ENCODE measurements at places on chromosomes 2 and 18.

DNA sequence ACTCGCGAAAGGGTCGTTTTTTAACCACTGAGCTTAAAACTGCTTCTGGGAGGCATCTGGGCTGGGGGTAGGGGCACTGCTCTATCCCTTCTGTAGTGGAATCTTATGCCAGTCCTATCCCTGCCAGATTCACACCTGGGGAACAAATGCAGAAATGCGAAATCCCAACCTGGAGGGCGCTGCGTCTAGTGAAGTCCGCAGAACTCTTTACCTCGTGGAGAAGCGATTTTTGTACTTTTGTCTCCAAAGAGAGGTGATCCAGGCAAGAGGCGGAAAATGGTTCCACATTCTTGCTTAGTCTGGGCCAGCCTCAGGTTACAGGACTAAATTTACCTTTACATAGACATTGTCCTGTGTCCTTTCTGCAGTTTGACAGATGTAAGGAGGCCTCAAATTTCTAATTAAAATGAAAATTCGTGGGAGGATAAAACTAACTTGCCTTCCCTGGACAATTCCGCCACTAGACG, 10.4 kb downstream of the TBR1 start:
- H3K27ac ChIP-seq = no peak overlapping the region
- no peak overlapping the region for H3K4me3 ChIP-seq
- peaks cover 98% of the 10 kb centered on the region for H3K27me3 ChIP-seq

DNA sequence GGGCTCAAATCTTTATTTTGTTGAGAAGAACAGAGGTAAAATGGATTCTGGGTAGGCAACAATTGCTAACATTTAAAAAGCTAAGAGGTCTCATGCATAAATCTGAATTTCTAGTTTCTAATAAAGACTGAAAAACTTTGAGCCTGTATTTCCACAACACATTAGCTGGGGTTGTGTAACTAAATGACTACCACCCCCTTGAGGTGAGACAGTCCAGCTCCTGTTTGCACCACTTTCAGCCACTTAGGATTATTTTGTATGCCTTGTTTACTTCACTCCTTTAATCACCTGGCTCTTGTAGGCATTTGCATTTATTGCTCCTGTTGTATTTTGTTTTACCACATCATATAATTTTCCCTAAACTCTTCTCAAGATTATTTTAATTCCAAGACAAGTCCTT, 376.6 kb downstream of the PTH2R start:
- no peaks in the 10 kb centered on the region for H3K36me3 ChIP-seq
- DNase-seq = no peak
- no peaks in the 10 kb centered on the region for H3K27me3 ChIP-seq
- H3K27ac ChIP-seq = no peak overlapping the region
- H3K4me3 ChIP-seq = no peak overlapping the region
- H3K4me1 ChIP-seq = no peaks in the 10 kb centered on the region

DNA sequence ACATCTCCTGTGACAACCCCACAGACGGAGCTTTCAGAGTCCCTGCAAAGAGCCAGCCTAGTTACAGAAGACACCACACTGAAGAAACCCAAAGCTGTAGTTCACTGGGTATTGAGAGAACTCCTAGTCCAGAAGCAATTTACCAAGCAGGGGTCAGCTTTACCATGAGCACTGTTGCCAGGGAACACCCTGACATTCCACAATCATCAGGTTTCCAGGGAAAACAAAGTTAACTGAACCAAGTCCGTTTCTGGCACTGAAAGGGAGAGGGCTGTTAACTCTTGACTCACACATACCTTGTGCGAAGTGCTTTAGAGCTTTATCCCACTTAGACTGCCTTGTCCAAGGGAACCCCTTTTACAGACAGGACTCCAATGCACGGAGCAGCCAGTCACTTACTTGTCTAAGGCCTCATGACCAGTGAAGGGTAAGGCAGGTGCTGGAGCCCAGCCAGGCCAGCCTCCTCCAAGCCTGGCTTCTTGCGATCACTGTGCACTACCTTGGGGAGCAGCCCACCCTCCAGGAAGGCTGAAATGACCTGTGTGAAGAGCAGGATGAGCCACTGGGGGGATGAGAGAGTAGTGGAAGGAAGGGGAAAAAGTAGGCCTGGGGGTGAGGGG, 53.9 kb downstream of the REEP1 start:
- no peaks in the 10 kb centered on the region for H3K4me1 ChIP-seq
- no peaks in the 10 kb centered on the region for H3K27me3 ChIP-seq
- no peak overlapping the region for H3K4me3 ChIP-seq
- no peak overlapping the region for H3K27ac ChIP-seq
- H3K36me3 ChIP-seq = no peaks in the 10 kb centered on the region
- no peak for DNase-seq

DNA sequence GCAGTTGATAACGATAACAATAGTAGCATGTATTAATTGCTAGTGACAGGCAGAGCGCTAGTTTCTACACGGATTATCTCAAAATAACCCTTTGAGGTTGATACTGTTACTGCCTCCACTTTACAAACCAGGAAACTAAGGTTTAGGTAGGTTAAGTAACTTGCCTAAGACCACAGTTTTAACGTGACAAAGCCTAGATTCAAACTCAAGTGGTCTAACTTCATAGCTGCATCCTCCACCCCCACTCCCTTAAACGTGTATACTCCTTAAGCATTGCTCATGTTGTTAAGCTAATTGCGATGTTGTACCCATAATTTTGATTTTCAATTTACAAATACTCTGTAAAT, 1.2 kb downstream of the ME2 start:
- H3K27ac ChIP-seq = no peak overlapping the region
- DNase-seq = no peak
- H3K27me3 ChIP-seq = no peaks in the 10 kb centered on the region
- H3K4me1 ChIP-seq = peaks cover 9% of the 10 kb centered on the region

GRCh38 chr2:23393722-23394121, 8.7 kb downstream of the KLHL29 start:
- DNase-seq = no peak
- no peak overlapping the region for H3K27ac ChIP-seq
- H3K4me3 ChIP-seq = no peak overlapping the region

GRCh38 chr18:11864471-11864870, 13.3 kb downstream of the CHMP1B start:
- H3K4me3 ChIP-seq = no peak overlapping the region
- H3K36me3 ChIP-seq = no peaks in the 10 kb centered on the region
- no peak for DNase-seq
- H3K4me1 ChIP-seq = no peaks in the 10 kb centered on the region
- no peak overlapping the region for H3K27ac ChIP-seq

DNA sequence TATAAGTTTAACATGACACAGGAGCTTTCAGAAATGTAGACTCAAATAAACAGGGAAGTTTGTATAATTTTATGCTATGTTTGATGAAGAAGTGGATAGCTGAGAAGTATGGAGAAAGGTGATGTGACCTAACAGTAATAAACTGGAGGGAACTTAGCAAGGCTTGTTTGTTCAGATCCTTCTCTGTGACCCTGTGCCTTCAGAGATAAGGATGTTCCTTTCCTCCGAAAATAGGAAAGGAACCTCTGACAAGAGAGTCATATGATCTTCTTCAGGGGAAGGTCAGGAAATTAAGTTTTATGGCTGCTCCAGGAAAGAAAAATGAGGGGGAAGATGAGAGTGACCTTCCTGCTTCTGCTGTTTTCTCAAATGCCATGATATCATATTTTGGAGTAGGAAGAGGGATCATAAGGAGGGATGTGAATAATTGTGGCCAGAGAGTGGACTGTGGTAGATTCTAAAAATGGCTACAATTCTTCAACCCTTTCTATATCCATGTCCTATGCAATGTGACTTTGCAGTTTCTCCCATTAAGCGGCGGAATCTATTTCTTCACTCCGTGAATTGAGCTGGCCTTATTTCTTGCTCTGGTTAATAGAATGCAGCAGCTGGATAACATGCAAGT, 8.5 kb upstream of the C2orf69 start:
- no peak overlapping the region for H3K4me3 ChIP-seq
- no peaks in the 10 kb centered on the region for H3K27me3 ChIP-seq
- no peak overlapping the region for H3K27ac ChIP-seq
- no peak for DNase-seq

DNA sequence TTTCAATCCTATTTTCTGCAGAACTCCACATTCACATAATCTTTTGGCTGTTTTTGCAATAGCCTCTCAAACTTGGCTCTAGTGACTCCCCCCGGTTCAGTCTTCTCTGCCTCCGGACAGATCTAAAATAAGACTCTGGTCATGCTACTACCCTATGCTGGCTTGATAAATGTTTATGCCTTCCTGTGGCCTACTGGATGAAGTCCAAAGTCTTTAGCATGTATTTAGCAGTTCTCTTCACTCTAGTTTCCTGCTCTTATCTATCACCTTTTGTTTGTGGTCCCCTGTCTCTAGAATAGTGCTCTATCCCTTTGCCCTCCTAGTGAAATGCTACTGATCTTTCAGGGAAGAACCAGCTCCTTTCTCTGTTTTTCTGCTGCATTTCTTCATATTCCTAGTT, 14.4 kb downstream of the ADCYAP1 start:
- DNase-seq = no peak
- no peak overlapping the region for H3K4me3 ChIP-seq
- no peaks in the 10 kb centered on the region for H3K36me3 ChIP-seq
- H3K4me1 ChIP-seq = no peaks in the 10 kb centered on the region

DNA sequence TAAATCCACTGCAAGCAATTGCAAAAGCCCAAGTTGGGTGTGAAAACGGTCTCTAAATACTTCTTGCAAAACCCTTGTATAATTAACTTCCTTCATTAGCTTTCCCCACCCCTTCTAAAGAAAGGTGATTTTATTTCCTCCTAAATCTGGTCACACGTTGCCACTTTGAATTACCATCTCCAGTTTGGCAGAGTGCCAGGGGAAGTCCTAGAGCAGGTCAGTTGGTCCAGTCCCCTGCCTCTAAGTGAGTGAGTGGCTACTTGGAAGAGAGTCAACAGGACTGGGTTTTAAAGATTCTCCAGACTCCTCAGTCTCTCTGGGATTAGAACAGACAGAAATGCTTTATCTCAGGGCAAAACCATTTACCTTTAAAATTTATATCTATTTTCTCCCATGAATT, 18.7 kb upstream of the LYPD6B start:
- no peak overlapping the region for H3K27ac ChIP-seq
- no peaks in the 10 kb centered on the region for H3K36me3 ChIP-seq
- no peak for DNase-seq

DNA sequence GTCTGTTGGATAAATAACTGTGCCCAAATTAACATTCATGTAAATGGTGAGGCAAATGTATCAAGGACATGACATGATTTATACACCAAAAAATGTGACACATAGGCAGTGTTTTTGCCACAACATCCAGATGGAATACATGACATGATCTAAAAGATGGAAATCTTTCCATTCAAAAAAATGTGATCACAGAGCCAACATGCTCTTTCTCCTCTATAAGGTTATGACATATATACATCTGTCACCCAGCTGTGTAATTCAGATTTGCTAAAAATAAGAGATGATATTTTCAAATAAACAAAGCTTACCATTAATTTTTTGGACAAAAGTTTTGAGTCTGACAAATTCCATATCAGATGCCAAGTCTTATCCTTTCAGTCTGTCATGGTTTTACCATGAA, 95.5 kb upstream of the COL3A1 start:
- no peaks in the 10 kb centered on the region for H3K4me1 ChIP-seq
- H3K36me3 ChIP-seq = no peaks in the 10 kb centered on the region
- H3K27ac ChIP-seq = no peak overlapping the region
- no peak for DNase-seq
- no peak overlapping the region for H3K4me3 ChIP-seq

- no peak for DNase-seq
- H3K4me1 ChIP-seq = no peaks in the 10 kb centered on the region
- no peaks in the 10 kb centered on the region for H3K36me3 ChIP-seq
- no peak overlapping the region for H3K4me3 ChIP-seq
- no peak overlapping the region for H3K27ac ChIP-seq
- no peaks in the 10 kb centered on the region for H3K27me3 ChIP-seq
These were observed 222.6 kb upstream of the LRRTM1 start for GRCh38 chr2:80527119-80527518.

DNA sequence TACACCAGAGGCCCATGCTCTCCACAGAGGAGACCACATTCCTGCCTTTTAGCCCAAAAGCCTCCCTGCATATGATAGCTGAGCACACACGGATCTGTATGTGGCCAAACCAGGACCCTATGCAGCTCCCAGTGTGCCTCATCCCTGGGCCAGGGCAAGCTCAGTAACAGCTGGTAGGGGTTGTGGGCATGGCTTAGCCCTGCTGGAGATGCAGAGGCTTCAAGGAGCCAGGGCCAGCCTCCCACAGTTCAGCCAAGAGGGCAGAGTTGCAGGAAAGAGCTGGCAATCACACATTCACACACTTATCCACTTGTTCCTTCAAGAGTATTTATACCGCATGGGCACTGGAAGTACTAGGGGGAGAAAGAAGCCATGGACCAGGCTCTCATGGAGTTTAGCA, 1.6 kb upstream of the LIMS2 start:
- H3K36me3 ChIP-seq = no peaks in the 10 kb centered on the region
- no peak overlapping the region for H3K27ac ChIP-seq
- H3K4me3 ChIP-seq = no peak overlapping the region
- peaks cover 10% of the 10 kb centered on the region for H3K27me3 ChIP-seq
- DNase-seq = no peak

- H3K27me3 ChIP-seq = no peaks in the 10 kb centered on the region
- H3K27ac ChIP-seq = no peak overlapping the region
- no peak overlapping the region for H3K4me3 ChIP-seq
- H3K4me1 ChIP-seq = no peaks in the 10 kb centered on the region
- no peak for DNase-seq
These were observed 28.7 kb upstream of the RPRD1A start for GRCh38 chr18:36095936-36096519.
